ENCODE measurements at places on chromosomes 6 and 20. TPM values are rescaled to one million over a fixed set of nuclear protein-coding genes. Genes with fewer than 3 reads are reported as not detected.

DNA sequence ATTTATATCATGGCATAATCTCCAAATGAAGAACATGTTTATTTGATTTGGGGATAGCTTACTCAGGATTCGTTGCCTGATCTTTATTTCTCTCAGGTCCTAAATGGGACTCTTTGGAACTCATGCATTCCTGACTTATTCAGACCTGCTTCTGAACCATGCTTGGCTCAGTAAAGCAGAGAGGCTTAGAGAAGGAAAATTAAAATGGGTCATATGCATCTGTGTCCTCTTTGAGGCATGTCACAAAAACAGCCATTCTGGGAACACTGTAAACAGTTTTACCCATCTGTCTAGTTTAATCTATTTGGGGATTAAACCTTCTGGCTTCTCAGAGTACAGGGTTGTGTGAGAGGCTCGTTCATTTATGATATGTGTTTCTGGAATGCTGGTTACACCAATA is 1017.3 kb downstream of the KIF16B start:
- no peak for DNase-seq

DNA sequence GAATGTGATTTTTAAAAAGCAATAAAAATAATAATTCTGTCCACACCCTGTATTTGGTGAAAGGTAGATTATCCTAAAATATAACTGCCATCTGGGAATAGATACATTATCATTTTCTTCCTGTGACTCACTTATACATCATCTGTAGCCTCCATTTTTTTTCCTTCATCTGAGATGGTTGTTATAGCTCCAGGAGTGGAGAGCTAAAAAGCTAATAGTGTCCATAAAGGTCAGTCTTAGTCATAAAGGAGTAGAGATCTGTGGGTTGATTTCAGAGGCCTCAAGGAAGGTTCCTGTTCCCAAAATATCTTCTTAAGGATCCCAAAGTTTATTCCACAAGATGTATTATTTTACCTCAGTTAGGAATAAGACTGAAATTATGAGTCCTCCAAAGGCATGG is 41.1 kb downstream of the FBXO5 start:
- DNase-seq: no peak

GRCh38 chr6:32178547-32179440 is 589 bp downstream of the RNF5 start:
- no peak for DNase-seq

GRCh38 chr6:127195833-127196232 is 70.8 kb upstream of the RNF146 start:
- no peak for DNase-seq

- no peak for DNase-seq
Observed at GRCh38 chr6:170041526-170041925, 249.4 kb downstream of the DLL1 start.

DNA sequence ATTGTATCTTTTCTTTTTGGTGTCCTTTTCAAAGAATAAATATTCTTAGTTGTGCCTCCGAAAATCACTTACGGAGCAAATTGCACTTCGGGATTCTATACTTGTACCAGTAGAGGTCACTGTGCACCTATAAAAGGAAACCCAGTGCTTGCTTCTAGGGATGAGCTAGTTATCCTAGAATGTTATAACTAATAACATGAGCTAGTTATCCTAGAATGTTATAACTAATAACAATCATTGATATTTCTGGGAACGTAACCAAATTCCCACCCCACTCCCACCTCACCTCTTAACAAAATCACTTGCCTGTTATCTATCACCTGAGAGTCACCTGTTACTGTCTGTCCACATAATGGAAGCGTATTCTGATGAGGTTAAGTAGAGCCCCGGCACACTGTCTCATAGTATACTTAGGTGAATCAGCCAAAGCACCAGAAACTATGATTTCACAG is 126.9 kb upstream of the TIAM2 start:
- DNase-seq: no peak

- DNase-seq: no peak
Observed at GRCh38 chr6:228881-229651, 63.2 kb upstream of the DUSP22 start.

- DNase-seq: no peak
Observed at GRCh38 chr20:10924644-10925201, 250.9 kb upstream of the JAG1 start.

- no peak for DNase-seq
Observed at GRCh38 chr6:22106961-22107360, 189.9 kb downstream of the PRL start.

- DNase-seq: no peak
Observed at GRCh38 chr6:116072368-116072767, 11.7 kb upstream of the FRK start.

DNA sequence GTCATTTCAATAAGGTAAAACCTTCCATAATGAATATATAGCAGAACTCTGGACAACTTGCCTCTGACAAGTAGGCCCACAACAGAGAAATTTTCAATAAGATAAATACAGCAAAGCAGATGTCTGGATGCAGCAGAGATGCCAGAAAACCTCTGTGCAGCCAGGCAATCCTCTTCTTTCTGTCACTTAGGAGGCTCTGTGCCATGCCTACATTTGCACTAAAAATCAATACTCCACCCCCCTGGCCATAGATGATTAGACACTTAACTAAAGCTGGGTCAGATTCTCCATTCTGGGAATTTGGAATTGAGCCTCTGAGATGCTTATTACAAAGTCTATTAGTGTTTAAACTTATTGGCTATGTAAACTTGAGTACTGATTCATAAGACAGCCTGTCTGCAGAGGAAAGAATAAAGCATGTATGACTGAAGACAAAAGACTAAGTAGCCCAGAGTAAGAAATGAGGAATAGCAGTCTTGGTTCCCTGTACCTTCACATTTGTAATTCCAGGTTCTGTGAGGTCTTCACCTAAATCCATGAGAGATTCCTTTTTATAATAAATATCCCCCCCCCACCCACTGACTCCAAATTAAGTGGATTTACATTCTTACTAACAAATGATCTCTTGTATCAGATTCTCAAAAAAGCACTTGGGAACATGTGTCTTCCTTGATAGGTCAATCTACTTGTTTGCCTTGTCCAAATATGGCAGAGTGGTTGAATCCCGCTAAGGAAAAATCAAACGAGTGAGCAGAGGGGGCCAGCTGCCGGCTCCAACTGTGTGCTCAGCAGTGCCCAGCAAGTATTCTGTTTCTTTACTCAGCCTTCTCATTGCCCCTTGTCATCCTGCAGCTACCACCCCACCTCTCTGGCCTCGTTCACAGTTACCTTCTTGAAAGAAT is 20.4 kb downstream of the MAN1A1 start:
- no peak for DNase-seq

- DNase-seq: no peak
Observed at GRCh38 chr20:29079769-29080690, 2177.4 kb upstream of the DEFB115 start.

DNA sequence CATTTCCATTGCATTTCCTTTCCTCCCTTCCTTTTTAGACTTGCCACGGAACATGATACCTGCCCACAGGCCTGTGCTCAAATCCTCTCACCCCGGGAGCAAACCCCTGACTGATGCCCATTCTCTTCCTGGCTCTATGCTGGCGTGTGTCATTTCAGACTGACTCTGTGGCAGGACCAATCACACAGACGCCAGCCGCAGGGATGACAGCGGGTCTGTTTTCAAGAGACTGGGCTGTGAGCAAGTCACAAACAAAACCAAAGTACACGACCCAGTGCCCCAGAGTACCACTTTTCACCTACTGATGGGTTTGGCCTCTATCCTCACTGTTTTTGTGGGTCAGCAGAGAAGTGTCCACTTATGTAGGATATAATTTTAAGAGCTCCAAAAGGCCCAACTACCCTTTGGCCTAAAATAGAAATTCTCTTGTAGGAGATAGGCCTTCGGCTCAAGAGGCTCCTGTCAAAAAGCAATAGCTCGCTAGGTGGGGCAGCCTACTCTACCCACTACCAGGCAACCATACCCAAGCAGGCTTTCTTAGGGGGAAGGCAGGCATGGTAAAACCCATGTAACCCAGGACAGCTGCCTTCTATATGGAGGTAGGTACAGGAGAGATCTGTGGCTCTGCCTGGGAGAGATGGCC is 215.7 kb downstream of the CDC5L start:
- DNase-seq: no peak

- no peak for DNase-seq
Observed at GRCh38 chr6:142853244-142854180, 91.5 kb downstream of the HIVEP2 start.

DNA sequence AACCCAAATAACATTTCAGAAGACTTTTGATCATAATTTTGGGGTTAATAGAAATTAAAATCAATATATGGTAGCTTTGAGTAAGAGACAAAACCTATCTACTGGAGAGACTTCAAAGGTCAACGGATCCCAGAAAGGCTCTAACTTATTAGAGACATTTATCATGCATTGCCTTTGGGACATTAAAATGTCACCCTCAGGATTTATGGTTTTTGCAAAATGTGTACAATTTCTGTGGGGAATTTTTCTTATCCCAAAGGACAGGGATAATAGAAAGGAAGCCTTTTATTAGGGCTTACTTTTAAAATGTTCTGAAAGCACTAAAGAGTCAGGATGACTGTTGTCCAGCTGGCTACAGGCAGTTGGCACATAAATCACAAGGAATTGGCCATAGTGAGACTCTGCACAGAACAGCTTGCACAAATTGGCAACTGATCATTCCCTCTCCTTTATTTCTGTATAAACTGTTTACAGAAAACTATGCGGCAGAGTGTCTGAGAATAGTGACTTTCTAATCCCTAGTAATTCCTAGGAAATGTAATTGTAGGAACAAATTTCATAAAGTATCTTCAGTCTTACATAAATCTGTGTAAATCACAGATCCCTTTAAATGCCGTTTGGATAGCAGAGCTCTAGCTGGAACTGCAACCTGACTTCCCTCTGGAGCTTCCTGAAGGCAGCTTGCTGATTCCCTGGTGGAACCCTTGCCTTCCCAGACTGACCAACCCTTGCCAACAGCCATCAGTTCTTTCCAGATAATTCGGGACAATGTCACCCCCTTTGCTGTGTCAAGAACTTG is 201.1 kb upstream of the PREP start:
- no peak for DNase-seq

DNA sequence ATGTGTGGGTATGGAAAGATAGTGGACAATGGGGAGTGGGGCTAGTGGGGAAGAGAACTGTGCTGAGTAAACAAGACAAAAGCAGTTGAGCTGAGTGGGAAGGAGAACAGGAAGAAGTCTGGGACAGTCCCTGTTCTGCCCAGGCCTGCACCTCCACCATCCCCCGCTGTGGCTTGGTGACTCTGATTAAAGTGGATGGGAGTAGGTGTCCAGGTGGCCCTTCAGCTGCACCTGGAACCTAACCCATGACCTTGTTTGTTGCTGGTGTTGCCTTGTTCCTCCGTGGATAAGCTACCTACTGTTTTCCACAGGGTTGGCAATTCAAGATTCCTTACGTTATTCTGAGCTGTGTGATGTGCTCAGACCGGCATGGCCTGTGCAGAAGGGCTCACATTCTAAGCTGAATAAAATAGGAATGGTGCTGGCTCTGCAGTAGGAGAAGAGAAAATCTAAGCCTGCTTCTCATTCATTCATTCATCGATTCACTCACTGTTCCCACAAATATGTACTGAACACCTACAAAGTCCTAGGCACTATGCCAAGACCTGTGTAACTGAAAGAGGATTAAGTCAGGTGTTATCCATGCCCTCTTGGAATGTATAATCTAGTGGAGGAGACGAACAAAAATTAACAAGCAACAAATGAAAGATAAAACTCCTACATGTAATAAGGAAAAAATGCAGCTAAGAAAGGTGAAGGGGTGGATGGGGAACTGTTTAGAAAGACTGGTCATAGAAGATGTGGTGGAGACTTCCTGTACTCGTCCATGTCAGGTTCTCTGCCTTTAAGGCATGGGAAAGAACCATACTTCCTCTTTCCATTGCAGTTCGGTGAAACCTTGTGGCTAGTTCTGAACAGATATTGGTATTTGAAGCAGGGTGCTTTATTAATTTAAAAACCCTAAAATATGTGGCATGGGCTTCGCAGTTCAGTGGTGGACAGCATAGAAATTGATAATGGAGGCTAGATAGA is 10.1 kb upstream of the CALHM6 start:
- DNase-seq: no peak

DNA sequence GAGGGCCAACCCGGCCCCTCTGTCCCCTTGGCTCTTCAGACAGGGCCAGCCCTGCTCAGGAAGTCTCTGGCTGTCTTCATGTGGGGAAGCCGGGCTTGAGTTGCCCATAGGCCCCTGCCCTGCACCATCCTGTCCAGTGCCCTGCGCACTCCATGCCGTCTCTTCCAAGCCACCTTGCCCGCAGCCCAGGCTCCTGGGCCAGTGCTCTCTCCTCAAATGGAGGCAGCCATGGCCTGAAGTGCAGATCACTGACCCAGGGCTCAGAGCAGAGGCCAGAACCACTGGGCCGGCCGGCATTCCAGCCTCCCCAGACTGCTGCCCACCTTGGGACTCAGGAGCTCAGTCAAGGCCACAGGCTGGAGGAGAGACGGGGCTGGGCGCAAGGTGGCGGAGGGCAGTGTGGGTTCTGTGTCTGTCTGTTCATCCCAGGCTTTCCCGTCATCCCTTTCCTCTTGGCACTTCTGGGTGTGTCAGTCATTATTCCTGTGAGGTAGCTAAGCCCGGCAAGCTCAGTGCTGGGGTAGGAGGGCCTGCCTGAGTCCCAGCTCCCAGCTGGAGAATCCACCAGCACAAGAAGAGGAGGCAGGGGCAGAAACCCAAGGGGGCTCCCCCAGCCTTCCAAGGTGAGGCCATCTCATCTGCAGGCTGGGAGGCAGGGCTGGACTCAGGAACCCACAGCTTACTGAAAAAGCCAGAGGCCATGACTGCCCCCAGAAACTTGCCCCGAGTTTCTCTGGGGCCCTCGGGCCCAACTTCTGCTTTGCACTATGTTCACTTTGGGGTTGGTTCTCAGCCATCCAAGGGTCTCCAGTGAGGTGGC is 22.4 kb downstream of the SDCBP2 start:
- DNase-seq: no peak

DNA sequence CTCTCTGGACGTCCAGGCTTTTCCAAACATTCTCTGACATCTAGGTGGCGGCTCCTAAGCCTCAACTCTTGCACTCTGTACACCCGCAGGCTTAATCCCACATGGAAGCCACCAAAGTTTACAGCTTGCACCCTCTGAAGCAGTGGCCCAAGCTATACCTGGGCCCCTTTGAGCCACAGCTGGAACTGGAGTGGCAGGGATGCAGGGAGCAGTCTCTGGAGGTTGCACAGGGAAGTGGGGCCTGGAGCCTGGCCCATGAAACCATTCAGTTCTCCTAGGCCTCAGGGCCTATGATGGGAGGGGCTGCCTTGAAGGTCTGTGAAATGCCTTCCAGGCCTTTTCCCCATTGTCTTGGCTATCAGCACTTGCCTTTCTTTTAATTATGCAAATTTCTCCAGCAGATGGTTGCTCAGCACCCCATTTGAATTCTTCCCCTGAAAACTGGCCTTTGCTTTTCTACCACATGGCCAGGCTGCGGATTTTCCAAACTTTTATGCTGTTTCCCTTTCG is 64.9 kb downstream of the IRF4 start:
- DNase-seq: no peak

SLCO4A1 gene
- 18.2 TPM for total RNA-seq

AVP gene
- not detected for total RNA-seq

ERVFRD-1 gene
- total RNA-seq: not detected

C4B gene
- 3.5 TPM for total RNA-seq

All from H1 (cell line).